HT1080 (cell line): ENCODE measurements at places on chromosomes 13 and 19.

GRCh38 chr13:29771247-29771646 lies 79.2 kb downstream of the UBL3 start:
- DNase-seq: peak; percentile 31

GRCh38 chr13:96460609-96461008 lies 370.7 kb downstream of the HS6ST3 start:
- peak; percentile 5 for DNase-seq

GRCh38 chr13:23871616-23872220 lies 17.5 kb downstream of the MIPEP start:
- peak; percentile 25 for DNase-seq

GRCh38 chr13:84455143-84455905 lies 573.0 kb upstream of the SLITRK1 start:
- peak; percentile 16 for DNase-seq

DNA sequence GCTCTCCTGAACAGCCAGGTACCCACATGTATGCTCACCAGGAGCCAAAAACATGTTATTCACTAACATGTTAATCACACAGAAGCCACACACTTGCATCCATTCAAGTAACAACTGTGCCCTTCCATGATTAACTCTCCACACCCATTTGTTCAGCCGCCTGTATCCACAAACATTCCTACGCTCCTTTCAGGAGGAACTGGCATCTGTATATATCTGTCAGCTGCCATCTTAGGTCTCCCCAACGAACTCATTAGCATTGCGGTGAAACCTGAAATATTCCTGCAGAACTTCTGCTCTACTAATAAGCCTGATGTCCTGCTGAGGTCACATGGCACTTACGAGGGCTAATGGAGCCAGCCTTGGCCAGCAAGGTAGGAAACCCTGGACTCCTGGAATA lies 33.0 kb downstream of the OLFM2 start:
- DNase-seq: no peak

- DNase-seq: no peak
These were observed 28.2 kb downstream of the CKM start for GRCh38 chr19:45294291-45295029.

GRCh38 chr13:75762076-75762937 lies 126.2 kb downstream of the LMO7 start:
- DNase-seq: no peak

DNA sequence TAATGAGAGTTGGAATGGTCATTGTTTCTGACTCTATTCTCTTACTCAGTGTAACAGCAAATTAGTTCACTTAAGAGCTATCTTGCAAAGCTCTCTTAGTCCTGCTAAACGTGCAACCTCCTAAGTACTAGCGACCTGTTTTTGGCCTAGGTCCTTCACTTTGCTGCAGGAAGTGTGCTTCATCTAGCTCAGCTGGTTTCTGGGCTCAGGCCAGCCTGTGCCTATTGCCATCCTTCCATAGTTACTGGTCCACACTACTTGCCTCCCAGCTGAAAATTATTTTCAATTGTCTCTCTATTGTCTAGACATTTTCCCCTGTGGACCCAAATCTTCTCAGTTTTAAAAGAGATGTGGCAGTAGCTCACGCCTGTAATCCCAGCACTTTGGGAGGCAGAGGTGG lies 561.3 kb downstream of the FGF9 start:
- no peak for DNase-seq

GRCh38 chr19:31114585-31114984 lies 234.7 kb downstream of the TSHZ3 start:
- no peak for DNase-seq

DNA sequence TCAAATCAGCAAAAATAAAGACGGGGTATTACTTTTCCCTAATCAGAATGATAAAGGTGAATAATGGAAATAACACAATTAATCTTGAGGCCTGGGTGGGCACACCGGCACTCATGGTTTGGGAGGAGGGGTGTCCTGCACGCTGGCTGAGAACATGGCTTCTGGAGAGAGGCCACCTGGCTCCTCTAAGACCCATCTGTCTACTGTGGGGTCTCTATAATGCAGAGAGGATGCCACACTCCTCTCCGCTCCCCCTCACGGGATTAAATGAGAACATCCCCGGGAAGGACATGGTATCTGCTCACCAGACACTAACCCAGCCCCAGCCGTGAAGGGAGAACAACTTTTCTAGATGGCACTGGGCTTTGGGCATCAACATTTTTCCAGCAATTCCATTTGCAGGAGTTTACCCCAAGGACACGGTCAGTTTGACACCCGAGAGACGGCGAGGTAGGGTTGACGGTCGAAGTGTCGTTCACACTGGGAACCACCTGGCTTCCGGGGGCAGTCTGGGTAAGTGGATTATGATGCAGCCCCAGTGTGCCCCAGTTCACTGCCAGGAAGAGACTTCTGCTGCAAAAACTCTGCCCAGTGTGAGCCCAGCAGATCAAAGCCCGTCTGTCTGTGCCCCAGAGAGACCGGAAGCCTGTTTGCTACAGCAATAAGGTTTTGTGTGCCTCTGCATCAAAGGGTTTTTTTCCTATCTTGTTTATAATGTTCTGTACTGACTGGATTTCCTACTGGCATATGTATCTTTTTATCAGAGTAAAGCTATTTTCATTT lies 56.6 kb downstream of the CEBPG start:
- no peak for DNase-seq
